ENCODE measurements at places on chromosomes 2 and 18.

DNA sequence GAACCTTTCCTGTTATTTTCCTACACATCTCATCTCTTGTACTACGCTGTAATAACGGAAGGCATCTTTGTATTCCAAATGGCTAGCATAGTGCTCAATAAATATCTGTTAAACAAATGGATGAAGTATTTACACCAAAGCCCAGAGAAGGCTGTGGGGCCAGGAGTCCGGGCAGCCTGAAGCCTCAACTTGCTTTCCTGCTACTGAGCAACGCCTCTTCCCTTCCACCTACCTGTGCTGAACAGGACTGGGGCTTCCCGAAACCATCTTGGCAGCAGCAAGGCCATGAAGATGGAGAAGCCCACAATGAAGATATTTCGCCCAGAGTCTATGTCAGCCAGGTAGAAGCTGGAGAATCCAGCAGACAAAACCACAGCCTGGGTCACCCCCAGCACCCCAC lies 2.5 kb upstream of the NHEJ1 start:
- no peak for DNase-seq

- DNase-seq = peak; percentile 7
These were observed 171.6 kb downstream of the MBD2 start for GRCh38 chr18:54052732-54053429.

- DNase-seq = no peak
These were observed 359.3 kb downstream of the CMPK2 start for GRCh38 chr2:6506361-6506794.

GRCh38 chr2:29401994-29402393 lies 286.8 kb downstream of the CLIP4 start:
- DNase-seq = no peak

- no peak for DNase-seq
These were observed 39.7 kb downstream of the L3MBTL4 start for GRCh38 chr18:6374935-6375529.

DNA sequence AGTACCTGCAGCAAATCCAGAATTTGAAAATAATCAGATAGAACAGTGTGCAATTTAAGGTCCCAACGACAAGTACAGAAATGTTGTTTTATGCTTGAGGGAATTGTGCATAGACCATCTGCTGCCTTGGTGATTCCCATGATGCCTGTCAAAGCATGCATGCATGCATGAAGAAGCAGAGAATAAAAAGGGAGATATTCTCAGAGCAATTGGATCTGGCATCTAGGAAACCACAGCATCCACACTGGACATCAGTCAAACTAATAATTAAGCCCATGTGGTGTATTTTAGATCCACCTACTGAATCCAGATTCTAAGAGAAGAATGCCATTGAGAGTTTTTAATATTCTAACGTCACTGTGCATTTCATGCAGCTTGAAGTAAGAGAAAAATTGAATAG lies 361.2 kb downstream of the FSIP2 start:
- DNase-seq = no peak

GRCh38 chr18:31204833-31205232 lies 42.2 kb upstream of the DSC1 start:
- DNase-seq = no peak

GRCh38 chr2:205051417-205051816 lies 506.1 kb downstream of the PARD3B start:
- DNase-seq = peak; percentile 20

GRCh38 chr2:164967781-164968228 lies 12.5 kb upstream of the SLC38A11 start:
- DNase-seq = no peak

DNA sequence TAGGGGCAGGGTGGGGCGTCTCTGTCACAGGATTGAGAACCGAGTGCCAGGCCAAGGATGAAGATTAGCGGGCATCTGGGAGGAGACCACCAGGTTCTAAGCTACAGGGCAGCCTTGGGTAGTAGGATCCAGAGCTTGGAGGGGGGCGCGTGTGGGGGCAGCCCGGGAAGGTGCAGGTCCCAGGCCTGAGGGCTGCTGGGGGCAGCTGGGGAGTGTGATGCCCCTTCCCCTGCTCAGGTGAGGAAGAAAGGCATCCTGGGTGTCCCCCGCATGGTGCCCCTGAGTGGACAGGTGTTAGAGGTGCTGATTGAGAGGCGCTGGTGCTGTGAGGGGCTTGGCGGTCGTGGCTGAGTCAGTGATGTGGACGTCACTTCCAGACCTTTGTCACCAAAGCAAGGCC lies 33.9 kb upstream of the MBP start:
- DNase-seq = no peak

- DNase-seq = no peak
These were observed 148.8 kb downstream of the TNS1 start for GRCh38 chr2:217853961-217854360.

GRCh38 chr2:33265584-33266338 lies 210.7 kb upstream of the RASGRP3 start:
- DNase-seq = no peak

DNA sequence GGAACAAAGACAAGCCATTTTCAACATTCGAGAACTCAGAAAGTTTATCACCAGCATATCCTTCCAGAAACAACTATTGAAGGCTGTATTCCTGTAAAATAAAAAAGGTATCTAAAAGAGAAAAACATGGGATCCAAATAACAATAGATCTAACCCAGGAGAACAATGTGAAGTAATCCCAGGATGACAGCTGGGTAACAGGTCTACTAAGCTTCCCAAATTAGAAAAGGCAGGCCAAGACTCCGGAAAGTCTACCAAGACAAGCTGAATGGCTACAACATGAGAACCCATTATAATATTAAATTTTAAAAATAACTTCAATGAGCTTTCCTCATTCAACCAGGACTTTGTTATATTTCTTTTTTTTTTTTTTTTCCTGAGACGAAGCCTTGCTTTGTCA lies 6.5 kb downstream of the PIAS2 start:
- DNase-seq = no peak

DNA sequence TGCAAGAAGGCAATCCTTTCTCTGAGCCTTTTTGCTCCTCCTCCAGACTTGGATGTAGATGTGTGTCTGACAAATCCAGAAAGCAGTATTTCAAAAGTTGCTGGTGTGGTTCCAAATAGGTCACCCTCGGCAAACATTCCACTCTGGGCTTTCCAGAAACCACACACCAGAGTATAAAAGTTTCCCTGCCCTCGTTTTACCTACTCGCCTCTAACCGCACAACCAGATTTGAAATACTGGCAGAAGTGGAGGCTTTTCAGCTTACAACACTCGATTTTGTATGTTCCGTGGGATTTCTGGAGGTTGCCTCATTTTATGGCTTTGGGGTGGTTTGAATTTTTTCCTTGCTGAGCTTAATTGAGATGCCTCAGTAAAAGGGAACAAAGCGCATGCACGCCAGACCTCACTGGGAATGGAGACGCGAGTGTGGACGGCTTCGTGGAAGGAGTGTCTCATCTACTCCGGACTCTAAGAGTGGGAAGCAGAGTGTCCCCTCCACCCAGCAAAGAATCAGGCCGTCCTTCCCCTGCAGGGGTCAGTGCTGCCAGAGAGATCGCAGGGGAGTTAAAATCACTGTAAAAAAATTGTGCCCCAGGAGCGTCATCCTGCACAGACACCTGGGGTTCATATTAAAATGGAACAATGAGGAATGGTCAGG lies 44.0 kb upstream of the RPL31 start:
- no peak for DNase-seq

- peak; percentile 64 for DNase-seq
These were observed 89.0 kb downstream of the MARCHF4 start for GRCh38 chr2:216283038-216283900.

GRCh38 chr2:199197448-199197847 lies 260.3 kb downstream of the SATB2 start:
- peak; percentile 17 for DNase-seq

DNA sequence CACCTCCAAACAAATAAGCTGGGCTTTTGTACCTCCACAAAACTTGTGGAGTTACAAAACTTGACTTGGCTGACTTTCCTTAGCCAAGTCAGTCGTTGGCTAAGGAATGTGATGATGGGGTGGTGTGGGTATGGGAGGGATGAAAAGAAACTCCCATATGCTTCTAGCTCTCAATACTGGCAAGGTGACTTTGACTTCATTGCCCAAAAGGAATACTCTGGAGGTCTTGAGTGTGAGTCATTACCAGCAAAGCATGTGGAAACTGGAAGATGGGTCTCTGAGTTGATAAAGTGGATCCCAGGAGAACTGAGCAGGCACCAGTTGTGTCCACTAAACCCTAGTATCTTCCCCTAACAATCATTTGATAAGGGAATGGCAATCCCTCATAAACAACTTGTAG lies 226.7 kb downstream of the GULP1 start:
- no peak for DNase-seq

GRCh38 chr2:101251844-101252407 lies 760 bp upstream of the CNOT11 start:
- DNase-seq = no peak

GRCh38 chr2:147182260-147182659 lies 662.6 kb upstream of the ACVR2A start:
- no peak for DNase-seq

- DNase-seq = no peak
These were observed 135.8 kb downstream of the METTL8 start for GRCh38 chr2:171297956-171298355.

- DNase-seq = no peak
These were observed 317.2 kb downstream of the DCC start for GRCh38 chr18:52657043-52657805.

DNA sequence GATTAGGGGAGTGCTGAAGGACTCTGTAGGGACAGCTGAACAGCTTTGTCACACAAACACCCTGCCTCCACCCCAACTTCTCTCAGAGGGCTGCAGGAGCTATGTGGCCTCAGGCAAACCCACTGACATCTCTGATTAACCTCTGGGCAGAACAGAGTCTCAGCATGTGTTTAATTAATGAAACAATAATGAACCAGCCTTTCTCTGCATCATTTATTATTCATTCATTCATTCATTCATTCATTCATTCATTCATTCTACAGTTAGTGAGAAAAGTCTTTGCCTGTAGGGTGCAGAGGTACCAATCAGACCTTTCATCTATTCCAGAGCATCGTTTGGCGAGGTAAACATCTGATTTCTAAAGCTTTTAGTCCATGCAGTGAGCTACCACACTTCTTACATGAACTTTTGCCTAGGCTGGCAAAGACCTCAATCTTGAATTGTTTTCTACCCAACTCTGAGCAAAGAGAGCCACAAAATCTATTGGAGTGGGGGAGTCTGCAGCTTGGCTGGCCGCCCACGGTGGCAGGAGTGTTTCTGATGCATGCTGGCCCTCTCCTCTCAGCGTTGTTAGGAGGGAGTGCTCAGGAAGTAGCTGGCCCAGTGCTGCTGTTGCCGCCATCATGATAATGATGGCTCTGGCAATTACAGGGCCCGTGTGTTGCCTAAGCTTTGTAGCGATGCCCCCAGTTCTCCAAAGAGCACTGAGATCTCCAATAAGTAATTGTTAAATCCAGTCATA lies 198.9 kb downstream of the SMAD7 start:
- DNase-seq = no peak

- DNase-seq = no peak
These were observed 204.6 kb upstream of the TNP1 start for GRCh38 chr2:217064234-217065011.

- DNase-seq = no peak
These were observed 42.9 kb upstream of the CREG2 start for GRCh38 chr2:101430156-101430555.

Data from OCI-M1 (cell line).